ENCODE measurements at places on chromosomes 6 and 20.

DNA sequence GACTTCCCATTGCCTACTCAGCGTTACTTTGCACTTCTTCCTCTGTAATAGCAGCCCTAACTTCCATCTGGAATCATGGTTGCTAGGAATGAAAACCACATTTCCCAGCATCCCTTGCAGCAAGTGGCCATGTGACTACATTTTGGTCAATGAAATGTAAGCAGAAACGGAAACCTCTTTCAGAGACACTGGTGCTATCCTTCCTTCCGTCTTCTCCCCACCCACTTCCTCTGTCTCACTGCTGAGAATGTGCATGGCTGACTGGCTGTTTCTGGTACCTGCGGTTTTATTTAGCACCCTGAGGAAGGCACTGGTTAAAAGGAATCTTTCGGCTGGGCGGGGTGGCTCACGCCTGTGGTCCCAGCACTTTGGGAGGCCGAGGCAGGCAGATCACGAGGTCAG, 107.4 kb downstream of the SCML4 start:
- DNase-seq = peak; percentile 21

DNA sequence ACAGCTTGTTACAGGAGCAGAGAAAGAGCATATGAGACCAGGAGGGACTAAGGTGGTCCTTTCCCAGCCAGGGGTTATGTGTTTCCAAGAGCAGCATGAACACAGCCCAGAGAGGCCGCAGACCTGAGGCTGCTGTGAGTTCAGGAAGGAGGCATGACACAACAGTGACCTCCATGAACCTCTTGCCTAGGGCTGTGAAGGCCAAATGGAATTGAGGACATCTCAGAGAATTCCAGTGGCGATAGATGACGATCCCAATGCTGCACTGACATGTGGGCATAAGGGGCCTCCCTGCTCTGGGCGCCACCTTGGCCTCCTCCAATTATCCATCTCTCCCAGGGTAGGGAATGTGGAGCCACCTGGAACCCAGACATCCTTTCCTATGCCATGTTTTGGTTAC, 79.9 kb upstream of the FUCA2 start:
- DNase-seq = no peak

DNA sequence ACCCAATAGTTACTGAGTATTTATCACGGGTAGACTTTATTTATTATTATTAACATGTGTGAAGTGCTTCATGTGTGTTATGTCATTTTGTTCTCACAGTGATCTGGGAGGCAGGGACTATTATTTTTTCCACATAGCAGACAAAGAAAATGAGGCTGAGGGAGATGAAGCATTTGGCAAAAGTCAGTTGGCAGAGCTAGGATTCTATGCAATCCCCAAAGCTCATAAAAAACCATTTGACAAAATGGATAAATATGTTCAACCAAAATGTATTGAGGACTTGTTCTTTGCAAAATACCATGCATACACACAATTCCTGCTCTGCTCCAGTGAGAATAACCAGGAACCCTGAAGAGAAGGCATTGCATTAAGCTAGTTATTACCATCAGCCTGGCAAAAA, 184.4 kb downstream of the HS3ST5 start:
- no peak for DNase-seq

DNA sequence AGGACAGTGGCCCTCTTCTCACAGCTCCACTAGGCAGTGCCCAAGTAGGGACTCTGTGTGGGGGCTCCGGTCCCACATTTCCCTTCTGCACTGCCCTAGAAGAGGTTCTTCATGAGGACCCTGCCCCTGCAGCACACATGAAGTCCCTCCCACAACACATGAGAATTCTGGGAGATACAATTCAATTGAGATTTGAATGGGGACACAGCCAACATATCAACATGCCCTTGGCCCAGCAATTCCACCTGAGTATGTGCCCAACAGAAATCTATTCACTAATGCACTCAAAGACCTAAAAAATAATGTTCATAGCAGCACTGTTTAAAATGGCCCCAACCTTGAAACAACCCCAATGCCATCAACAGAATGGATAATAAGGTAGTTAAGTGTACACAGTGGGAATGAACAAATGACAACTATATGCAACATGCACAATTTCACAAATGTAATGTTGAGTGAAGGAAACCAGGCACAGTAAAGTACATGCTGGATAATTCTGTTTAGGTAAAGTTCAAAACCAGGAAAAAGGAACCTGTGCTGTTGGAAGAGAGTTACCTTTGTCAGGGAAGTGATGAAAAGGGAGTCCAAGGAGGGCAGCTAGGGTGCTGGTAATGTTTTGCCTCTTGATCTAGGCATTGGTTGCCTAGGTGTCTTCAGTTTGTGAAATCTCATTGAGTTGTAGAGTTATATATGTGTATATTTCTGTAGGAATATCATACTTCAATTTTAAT, 16.1 kb downstream of the ISM1 start:
- no peak for DNase-seq

GRCh38 chr20:13800728-13801134, 15.9 kb downstream of the NDUFAF5 start:
- DNase-seq = peak; percentile 84

- DNase-seq = no peak
These were observed 70.5 kb upstream of the TPD52L1 start for GRCh38 chr6:125082908-125083683.

DNA sequence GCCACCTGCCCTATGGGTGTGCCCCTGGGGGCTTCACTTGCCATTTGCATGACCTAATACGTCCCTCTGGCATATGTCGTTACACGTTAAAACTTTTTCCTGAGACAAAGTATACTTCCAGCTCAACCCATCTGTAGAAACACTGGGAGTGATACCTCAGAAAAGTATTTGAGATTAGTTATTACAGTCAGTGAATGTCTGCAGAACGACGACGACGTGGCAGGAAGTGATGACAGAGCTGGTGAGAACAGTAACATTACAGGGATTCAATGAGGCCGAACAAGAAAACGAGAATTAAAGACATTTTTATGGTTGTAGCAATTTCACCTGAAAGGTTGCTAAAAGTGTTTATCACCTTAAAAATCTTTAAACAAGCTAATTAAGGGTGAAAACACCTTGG, 40.2 kb downstream of the SASH1 start:
- no peak for DNase-seq

DNA sequence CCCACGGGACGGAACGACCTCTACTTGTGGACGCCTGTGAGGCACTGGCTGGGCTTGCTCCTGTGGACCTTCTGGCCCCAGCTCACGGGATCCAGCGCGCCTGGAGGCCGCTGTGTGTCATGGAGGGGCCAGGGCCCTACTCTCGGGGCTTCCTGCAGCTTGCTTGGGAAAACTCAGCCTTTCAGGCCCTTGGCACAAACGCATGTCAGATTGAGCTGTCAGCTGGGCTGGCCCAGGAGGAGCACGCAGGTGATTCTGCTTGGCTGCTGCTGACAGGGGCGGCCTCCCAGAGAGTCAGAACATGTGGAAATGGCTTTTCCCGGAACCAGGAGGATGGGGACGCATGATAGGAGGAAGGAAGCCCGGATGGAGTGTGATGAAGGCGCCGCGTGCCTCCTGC, 39.7 kb downstream of the TMEM181 start:
- DNase-seq = no peak

DNA sequence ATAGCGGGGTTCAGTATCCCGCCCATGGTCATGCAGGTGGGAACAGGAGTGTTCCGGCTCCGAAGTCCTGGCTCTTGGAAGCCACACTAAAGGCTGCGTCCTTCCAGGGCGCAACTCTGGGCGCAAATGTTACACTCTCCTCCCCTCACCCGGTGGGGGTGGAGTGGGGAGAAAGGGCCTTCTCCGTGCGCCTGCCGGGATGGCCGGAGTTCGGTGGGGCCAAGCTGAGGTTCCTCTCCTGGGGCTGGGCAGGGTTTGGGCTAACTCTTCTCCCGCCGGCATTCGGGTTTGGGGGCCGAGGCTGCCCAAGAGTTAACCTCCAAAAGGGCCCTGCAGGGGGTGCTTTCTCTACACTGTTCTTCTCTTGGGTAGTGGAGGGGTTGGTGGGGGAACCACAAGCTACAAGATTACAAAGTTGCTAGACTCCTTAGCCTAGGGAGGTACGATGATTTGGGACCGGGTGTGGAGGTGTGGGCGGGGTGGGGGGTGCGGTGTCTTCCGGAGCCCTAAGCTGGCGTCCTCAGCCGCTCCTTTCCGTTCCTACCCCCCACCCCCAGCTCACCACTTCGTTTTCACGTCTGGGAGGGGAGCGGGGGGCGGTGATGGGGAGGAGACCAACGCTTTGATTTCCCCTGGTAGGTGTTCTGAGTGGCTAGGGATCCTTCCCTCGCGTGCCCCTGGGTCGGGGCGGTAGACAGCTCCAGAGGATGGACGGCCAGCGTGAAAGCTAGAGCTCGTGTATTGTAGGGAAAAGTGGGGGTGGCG, 12.3 kb downstream of the NRN1 start:
- no peak for DNase-seq

DNA sequence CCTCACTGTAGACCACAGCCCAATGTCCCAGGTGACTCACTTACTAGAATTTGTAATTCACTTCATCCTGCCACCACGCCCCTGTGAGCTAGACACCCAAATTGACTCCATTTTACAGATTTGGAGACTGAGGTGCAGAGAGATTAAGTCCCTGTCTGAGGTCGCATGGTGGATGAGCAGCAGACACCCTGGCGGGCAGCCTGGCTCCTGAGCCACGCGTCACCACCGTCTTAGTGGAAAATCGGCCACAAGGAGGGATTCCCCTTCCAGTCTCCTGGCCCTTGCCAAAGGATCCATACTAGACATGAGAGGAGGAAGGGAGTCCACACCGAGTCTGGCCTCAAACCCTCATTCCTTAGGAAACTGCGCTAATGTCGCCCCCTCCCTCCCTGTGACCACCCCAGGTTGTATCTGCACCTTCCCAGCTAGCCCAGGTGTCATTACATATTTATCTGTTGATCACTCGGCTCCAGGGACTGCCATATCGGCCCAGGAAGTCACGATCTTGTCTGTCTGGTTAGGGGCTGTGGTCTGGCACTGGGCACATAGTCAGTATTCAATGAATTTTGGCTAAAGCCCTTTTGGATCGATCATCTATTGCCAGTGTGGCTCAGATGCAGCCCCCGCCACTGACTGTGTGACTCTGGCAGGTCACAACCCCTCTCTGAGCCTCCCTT, 25.7 kb upstream of the PTGIS start:
- DNase-seq = no peak

GRCh38 chr20:36399147-36399968, 93.2 kb downstream of the DLGAP4 start:
- peak; percentile 88 for DNase-seq

GRCh38 chr20:23626040-23626620, 11.6 kb downstream of the CST3 start:
- no peak for DNase-seq

DNA sequence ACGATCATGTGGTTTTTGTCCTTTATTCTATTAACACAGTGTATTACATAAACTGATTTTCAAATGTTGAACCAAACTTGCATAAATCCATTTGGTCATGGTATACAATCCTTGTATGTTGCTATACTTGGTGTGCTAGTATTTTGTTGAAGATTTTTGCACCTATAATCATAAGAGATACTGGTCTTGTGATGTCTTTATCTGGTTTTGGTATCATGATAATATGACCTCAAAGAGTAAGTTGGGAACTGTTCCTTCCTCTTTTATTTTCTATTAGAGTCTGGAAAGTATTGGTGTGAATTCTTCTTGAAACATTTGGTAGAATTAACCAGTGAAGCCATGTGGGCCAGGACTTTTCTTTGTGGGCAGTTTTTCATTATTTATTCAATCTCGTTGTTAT, 65.3 kb downstream of the TRPC4AP start:
- no peak for DNase-seq

DNA sequence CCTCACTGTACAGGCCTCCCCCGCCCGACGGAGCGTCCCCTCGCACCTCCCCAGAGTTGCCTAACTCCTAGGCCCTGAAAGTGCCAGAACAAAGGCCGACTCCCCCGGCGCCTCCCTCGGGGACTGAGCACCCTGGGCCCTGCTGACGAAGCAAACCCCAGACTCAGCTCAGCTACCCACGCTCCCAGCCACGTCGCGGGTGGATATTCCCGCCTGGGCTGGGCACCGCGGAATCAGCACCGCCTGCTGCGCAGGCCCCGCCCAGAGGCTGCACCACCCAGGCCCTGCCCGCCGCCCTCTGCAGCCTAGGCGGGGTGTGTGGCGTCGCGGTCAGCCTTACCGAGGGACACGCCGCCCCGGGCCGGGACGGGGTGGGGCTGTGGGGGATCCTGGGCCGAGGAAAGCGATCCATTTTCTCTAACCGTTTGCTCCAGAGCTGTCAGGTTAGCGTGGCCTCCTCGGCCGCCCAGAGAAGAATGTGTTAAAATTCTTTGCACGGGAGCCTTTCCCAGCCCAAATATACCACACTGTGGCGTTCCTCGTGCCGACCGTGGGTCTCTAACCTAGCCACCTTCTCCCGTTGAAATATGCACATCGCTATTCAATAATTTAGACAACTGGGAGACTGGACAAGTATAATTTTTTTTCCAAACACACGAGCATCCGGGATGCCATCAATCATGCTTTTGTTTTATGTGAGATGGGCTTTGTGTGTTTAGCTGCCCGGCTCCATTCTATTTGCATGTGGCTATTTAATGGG, 31.4 kb downstream of the TFAP2A start:
- no peak for DNase-seq

- DNase-seq = no peak
These were observed 265.9 kb upstream of the QKI start for GRCh38 chr6:163148451-163149278.
